ENCODE measurements at places on chromosomes 12 and 14. TPM values are rescaled to one million over a fixed set of nuclear protein-coding genes. Genes with fewer than 3 reads are reported as not detected.

SLC38A1 gene
- 93.5 TPM for total RNA-seq

CHST11 gene
- total RNA-seq, result 2.4 TPM

SPIC gene
- total RNA-seq, result not detected

RNF212B gene
- total RNA-seq, result not detected

STK38L gene
- 30.8 TPM for total RNA-seq

RPGRIP1 gene
- total RNA-seq, result not detected

CCDC92 gene
- 8.2 TPM for total RNA-seq

MANSC1 gene
- 0.92 TPM for total RNA-seq

RNASE4 gene
- total RNA-seq, result 29.1 TPM

PLEKHH1 gene
- total RNA-seq, result 0.14 TPM

JKAMP gene
- 65.4 TPM for total RNA-seq

CACNA1C gene
- 5.0 TPM for total RNA-seq

KRT73 gene
- not detected for total RNA-seq

LIN52 gene
- total RNA-seq, result 9.8 TPM

BATF gene
- total RNA-seq, result not detected

PTCSC3 gene
- total RNA-seq, result not detected
